ENCODE measurements at places on chromosomes 11 and 22.

GRCh38 chr22:44033694-44034093 lies 9.6 kb downstream of the PARVB start:
- DNase-seq = no peak

GRCh38 chr22:29128891-29129807 lies 56.3 kb downstream of the KREMEN1 start:
- DNase-seq = no peak

GRCh38 chr11:36748836-36749235 lies 150.8 kb upstream of the RAG2 start:
- no peak for DNase-seq

GRCh38 chr11:84648471-84648870 lies 978.7 kb downstream of the DLG2 start:
- DNase-seq = no peak

DNA sequence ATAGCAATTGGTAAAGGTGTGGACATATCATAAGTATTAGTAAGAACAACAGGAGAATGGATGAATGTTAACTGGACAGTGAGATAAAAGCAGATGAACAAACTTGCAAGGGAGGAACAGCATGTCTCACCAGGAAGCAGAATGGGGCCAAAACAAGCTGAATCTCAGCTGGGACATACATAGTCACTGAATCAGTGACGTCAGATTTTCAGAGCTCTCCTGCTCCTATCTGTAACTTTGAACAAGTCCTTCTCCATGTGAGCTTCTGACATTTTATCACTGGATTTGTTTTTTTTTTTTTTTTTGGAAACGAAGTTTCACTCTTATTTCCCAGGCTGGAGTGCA lies 118.7 kb downstream of the BBOX1 start:
- no peak for DNase-seq

DNA sequence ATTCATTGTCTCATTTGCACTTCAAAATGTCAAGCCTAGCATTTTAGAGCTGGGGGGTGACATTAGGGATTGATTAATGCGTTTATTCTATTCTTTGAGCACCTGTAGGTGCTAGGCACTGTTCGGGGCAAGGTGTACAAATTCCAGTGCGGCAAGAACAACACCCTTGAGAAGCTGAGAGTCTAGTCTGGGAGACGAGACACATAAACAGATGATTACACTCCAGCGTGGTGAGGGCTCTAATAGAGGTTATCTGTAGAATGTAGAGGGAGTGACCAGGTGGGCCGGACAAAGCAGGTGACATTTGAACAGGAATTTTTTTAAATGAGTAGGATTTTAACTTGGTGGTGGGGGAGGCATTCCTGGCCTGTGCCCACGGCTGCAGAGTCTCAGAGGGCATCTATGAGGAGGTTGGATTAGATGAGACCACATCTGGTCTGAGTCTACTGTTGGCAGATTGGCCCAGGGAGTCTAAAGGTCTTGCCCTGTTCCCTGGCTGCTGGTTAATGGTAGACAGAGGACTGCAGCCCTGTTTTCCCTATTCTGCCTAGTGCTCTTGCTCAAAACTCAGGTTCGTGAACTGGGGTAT lies 970 bp downstream of the CAT start:
- no peak for DNase-seq

- no peak for DNase-seq
Measured at GRCh38 chr22:23688571-23688970, 2.2 kb upstream of the RGL4 start.

GRCh38 chr11:44072757-44073658 lies 6.9 kb downstream of the ACCS start:
- DNase-seq = no peak

DNA sequence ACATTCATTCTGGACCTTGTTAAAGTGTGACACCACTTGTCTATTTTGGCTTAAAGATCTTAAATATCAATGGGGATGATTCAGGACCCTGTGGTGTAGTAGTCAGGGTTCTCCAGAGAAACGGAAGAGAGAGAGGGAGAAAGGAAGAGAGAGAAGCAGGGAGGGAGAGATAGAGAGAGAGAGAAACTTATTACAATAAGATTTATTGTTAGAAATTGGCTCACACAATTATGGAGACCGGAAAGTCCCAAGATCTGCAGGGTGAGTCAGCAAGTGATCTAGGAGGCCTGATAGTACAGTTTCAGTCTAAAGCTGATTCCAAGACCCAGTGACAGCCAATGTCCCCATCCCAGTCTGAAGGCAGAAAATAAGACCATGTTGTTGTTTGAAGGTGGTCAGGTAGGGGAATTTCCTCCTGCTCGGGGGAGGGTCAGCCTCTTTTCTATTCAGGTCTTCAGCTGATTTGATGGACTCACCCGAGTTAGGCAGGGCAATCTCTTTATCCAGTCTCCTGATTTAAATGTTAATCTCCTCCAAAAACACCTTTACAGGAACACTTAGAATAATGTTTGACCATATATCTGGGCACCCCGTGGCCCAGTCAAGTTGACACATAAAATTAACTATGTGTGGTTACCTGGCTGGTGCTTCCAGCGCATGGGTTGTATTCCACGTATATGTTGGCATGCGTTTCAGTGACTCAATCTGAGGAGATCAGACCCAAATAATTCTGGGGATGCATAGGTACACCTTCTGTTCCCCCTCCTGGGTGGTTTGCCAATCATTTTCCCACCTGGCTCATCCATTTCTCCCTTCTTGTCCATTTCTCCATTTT lies 1350.5 kb downstream of the TBC1D22A start:
- no peak for DNase-seq

DNA sequence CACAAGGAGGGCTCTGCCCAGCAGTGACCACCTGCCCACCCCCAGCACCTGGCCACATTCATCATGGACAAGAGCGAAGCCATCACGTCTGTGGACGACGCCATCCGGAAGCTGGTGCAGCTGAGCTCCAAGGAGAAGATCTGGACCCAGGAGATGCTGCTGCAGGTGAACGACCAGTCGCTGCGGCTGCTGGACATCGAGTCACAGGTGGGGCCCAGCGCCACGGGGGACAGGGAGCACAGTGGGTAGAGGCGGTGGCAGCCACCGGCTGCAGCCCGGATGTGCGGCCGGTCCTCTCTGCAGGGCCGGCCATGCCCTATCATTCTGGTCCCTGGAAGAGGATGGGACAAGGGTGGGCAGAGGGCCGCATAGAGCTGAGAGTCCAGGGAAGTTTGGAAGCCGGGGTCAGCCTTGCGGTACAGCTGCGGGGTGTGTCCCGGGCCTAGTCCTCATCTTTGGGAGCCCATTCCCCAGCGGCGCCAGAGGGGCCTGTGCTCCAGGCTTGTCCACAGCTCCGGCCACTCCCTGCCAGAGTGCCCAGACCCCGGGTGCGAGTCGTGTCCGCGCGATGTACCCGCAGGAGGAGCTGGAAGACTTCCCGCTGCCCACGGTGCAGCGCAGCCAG lies 14.1 kb downstream of the EPS8L2 start:
- no peak for DNase-seq

GRCh38 chr11:47202576-47202975 lies 12.2 kb upstream of the DDB2 start:
- no peak for DNase-seq

DNA sequence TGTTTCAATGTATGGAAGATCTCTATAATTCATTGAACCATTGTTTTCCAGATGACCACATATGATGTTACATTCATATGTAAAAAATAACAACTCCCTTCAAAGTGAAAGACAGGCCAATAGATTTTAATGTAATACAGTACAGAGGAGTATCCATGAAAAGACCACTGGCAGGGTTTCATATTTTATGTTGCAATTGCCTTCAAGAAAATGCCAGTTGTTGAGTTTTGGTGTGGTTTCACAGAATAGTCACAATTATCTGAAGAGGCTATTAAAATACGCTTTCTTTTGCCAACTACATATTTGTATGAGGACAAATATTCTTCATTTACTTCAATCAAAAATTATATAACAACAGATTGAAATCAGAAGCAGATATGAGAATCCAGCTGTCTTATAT lies 14.3 kb downstream of the AMOTL1 start:
- DNase-seq = no peak

GRCh38 chr11:94746721-94747120 lies 21.4 kb upstream of the AMOTL1 start:
- no peak for DNase-seq

- no peak for DNase-seq
Measured at GRCh38 chr11:131592734-131593133, 222.3 kb downstream of the NTM start.

- DNase-seq = no peak
Measured at GRCh38 chr11:12724301-12725054, 50.3 kb downstream of the TEAD1 start.

DNA sequence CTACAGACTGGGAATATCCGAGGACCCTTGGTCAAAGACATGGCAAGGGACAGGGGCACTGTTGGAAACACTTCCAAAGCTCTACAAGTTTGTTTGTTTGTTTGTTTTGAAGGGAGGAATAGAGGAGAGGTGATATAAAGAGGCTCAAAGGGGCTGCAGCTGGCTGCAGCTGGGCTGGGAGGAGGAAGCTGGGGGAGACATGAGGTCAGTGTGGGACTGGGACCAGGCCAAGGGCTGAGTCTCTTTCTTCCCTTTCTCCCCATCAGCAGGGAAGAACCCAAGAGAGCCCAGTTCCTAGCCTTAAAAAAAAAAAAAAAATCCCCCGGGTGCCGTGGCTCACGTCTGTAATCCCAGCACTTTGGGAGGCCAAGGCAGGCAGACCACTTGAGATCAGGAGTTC lies 5.0 kb downstream of the RHOG start:
- DNase-seq = no peak

DNA sequence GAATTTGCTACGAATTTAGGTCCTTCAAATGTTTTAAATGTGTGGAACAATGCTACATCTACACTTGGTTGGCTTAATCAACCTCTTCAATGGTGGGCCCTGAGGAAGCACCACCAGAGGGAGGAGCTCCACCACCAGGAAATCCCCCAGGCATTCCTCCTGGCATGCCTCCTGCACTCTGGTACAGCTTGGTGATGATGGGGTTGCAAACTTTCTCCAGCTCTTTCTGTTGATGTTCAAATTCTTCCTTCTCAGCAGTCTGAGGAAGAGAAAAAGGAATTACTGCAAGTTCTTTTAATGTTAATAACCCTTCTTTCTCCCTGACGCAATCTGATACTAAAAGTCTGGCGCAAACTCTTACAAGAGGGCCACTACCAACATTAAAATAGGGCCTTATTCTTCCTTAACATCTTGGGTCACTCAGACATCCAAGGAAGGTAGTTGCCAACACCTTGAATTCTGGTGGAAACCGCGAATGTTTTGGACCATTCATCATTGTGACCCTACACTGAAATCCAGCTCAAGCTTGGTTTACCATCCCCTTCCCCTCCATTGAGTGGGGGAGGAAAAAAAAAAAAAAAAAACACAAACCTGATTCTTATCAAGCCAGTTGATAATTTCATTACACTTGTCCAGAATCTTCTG lies 4.2 kb downstream of the HSPA8 start:
- DNase-seq = no peak

DNA sequence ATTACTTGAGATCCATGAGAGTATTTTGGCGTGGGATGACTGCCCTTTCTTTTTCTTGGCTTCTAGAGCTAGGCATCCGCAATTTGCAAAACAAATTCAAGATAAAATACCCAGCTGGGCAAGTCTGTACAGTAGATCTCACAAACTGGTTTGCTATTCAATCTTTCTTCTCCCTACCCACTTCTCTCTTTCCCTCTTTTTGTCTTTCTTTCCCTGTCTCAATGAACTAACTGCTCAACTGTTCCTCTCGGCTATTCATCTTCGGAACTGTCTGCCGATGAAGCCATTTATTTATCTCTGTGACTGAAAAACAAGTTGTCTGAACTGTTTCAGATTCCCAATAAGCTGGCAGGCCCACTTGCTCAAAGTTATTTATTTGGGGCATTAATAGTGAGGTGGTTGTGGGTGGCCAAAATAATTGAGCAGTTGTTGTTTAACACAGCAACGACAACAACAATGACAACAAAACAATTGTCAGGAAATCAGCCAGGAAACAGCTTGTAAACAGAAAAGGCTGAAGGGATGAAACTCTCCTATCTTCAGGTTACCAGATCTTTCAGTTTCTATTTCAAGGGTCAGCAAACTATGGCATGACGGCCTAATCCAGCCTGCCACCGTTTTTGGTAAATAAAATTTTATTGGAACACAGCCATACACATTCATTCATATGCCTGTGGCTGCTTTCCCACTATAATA lies 76.0 kb upstream of the MTMR2 start:
- DNase-seq = no peak

GRCh38 chr11:115928811-115929210 lies 424.6 kb upstream of the CADM1 start:
- DNase-seq = no peak

DNA sequence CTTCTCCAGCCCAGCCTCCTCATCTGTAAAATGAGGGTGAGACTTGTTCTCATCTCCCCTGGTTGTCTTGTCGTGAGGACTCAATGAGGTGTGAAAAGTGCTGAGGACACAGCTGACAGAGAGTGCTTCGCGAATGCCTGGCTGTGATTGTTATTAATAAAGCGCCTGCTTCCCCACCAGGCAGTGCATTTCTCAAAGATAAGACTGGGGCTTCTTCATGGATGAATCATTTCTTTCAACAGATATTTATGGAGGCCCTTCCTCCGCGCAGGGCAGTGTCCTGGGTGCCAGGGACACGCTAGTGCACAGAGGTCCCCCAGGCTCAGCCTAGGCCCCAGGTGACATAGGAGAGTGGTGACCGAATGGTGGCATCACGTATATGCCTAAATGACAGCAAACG lies 34.3 kb upstream of the SHISAL1 start:
- DNase-seq = no peak

DNA sequence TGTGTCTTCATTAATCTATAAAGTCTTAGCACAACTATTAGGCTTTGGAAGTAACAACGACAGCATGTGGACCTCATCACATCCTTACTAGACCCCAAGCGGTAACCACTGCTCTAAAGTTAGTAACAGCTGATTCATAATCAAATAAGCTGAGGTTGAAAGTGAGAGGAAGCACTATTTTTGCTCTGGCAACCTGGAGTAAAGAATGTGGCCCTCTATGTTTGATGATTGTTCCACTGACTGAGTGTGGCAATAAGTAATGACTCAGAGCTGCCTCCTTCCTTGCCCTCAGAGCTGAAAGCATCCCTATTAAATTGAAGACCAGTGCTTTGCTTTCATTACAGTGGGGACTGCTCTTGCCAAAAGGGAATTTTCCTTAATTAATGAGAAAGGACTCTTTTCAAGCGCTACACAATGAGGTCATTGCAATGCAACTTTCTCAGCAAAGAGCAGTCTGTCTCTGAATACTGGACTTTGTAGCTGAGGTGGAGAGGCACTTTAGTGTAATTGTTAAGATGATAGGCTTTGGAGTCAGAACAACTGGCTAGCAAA lies 906.1 kb upstream of the RAG2 start:
- DNase-seq = no peak
